ENCODE measurements at places on chromosomes 7 and 10. TPM values are rescaled to one million over a fixed set of nuclear protein-coding genes. Genes with fewer than 3 reads are reported as not detected.

CALHM1 gene
- not detected for total RNA-seq

TAS2R41 gene
- total RNA-seq: not detected

ABCC2 gene
- total RNA-seq: 0.78 TPM

EN2 gene
- 0.52 TPM for total RNA-seq

CDH23 gene
- 3.8 TPM for total RNA-seq

OR2A14 gene
- total RNA-seq: not detected

ANXA8 gene
- total RNA-seq: not detected

NPC1L1 gene
- total RNA-seq: 0.28 TPM

- DNase-seq: no peak
Observed at GRCh38 chr7:17535776-17536175, 237.3 kb downstream of the AHR start.

DNA sequence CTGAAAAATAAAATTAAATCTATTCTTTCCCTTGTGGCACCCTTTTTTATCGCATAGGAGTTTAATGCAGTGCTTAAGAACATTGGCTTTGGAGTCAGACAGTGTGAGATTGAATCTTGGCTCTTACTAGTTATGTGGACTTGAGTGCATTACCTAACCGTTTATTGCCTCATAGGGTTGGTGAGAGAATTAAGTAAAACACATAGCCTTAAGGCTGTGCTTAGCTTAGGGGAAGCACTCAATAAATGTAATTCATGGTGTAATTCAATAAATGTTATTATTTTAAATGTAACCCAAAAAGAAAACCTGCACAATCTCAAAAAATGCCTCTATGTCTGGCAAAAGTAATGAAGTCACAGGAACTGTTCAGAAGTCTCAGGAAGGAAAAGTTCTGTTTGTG, 2.7 kb downstream of the STK17A start:
- no peak for DNase-seq

DNA sequence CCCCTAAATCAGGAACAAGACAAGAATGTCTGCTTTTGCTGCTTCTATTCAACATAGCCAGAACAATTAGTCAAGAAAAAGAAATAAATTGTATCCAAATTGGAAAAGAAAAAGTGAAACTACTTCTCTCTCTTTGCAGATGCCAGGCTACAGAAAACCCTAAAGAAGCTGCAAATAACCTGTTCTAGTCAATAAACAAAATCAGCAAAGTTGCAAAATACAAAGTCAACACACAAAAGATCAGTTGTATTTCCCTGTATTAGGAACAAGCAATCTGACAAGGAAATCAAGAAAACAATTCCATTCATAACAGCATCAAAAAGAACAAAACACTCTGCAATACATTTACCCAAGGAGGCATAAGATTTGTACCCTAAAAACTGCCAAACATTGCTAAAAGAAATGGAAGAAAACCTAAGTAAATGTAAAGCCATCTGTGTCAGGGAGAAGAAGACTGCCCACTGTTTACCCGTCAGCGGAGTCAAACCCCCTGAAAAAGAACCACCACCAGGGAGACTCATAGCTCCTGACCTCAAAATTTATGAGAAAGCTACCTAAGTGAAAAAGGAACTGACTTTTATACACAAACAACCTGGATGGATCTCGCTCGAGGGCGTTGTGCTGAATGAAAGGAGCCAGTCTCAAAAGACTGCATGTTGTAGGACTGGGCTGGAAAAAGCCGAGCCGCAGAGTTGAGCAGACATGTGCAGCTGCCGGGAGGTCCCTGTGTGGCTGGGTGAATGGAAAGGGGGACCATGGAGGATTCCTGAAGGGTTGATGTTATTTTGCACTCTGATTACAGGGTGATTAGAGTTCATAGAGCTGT, 263.1 kb downstream of the MAD1L1 start:
- DNase-seq: no peak

- DNase-seq: no peak
Observed at GRCh38 chr10:87671139-87671815, 11.6 kb downstream of the PAPSS2 start.

- DNase-seq: no peak
Observed at GRCh38 chr7:24576171-24577025, 3.1 kb downstream of the PALS2 start.

DNA sequence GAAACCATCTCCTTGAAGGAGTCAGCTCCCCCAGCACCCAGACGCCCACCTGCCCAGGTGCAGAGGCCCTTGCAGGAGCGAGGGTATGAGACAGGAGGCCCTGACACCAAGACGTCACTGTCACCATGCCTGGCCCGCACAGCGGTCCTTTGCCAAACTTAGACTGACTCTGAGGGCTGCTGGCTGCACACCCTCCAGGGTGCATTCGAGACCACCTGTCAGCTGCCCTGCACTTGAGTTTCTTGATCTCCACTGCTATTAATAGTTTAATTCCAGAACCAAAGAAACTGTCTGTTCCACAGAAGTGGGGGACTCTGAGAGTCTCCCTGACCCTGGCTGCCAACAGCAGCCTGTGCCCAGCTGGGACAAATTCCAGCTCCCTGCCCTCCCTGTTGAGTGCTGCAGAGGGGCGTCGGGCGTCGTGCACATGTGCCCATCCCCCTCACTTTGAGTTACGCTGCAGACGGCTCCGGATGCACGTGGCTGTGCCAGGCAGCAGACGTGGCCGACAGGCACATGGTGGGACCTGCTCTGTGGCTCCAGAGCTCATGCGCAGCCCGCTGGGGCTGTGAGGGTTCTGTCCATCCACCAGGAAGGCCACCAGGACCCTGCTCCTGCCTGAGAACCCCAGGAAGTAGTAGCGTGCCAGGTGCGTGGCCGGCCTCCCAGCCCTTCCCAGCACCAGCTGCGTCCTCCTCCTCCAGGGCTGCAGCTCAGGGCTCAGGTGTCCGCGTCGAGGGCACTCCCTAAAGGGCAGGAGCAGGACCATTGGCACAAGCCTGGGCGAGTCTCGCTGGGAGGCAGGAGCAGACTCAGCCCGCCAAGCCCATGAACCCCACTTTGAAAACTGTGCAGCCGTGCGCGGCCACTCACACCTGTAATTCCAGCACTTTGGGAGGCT, 24.8 kb downstream of the ELFN1 start:
- no peak for DNase-seq

DNA sequence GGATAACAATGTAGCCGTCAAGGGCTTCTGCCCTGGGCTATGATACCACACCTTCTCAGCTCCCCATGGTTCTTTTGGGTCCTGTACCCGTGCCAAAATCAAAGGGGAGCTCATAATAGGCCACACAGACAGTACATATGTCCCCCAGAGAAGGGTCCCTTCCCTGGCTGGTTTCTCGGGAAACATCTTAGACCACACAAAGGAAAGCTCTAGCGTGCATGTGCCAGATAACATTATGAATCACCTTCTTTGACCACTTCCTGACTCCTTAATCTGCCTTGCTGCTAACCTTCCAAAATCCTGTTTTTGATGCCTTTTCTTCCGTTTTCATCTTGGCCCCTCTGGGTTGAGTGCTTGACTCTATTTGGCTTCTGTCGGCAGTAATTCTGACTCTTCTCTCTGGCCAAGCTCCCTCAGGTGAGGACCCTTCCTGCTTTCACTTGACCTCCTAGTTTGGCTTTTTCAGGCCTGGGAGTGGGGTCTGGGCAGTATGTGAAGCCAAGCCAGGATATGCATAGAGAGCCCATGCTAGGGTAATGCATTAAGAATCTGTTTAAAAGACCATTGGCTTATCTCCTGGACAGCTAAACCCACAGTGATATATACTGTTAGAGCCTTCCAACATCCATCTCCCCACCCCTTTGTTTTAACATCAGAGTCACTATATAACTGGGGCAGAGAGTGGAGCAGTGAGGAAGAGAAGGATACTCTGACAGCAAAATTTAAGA, 84.8 kb downstream of the ANLN start:
- DNase-seq: no peak

DNA sequence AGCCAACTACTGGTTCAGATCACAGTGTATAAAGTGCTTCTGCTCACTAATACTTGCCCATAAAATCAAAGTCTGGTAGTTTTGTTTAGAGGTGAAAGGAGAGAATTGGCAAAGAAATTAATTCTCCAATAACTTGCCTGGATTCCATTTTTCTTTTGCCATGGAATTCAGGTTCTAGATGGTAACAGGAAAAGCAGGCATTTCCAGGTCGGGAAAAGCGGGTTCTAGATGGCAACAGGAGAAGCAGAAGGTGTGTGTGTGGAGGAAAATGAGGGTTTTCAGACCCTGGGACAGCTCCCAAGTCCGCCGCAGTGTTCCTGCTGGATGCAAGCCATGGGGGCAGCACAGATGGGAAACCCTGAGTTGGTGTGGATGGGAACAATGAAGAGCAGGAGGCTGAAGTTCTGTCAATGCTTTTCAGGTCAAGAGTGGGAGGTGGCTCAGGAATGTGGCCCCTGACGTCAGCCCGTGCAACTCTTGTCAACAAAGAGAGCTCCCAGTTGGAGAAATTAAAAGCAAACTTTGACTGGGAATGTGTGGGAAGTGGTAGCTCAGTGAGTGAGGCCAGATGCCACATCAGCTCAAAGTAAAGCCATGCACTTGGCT, 696.7 kb downstream of the LRMDA start:
- DNase-seq: no peak

- peak; percentile 74 for DNase-seq
Observed at GRCh38 chr10:79123547-79123963, 54.8 kb downstream of the ZMIZ1 start.

DNA sequence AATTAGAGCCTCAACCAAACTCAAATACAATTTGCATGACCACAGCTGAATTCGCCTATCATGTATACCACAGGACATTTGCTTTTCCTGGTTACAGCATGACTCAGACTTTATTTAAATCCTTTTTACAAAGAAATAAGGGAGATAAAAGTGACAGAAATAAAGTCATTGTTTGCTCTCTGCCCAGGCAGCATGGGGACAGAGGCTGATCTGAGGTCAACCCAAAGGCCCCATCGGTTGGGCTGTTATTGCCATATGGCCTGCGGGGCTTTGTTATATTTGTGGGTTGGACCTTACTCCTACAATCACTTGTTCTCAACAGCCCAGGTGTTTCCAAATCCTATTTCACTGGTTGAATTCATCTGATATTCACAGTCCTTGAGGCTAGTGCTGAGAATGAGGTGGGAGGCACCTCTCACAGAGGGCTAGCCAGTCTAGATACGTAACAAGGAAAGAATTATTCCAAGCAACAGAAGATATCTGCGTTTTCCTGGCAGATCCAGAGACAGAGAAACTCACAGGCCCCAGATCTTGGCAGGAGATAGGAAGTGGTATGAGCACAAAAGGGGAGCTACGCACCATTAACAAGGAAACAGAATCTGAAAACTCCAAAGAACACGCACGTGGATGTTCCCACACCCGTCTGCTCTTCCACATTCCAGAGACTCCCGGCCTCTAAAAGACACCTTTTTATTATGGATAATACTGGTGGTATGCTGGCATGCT, 117.3 kb downstream of the HIPK2 start:
- no peak for DNase-seq

- no peak for DNase-seq
Observed at GRCh38 chr10:12269056-12269455, 73.1 kb downstream of the CDC123 start.
